ENCODE measurements at places on chromosomes 16 and 17. TPM values are rescaled to one million over a fixed set of nuclear protein-coding genes. Genes with fewer than 3 reads are reported as not detected.

- no peak for DNase-seq
- peaks cover 28% of the 10 kb centered on the region for H3K4me1 ChIP-seq
- H3K36me3 ChIP-seq: peaks cover 20% of the 10 kb centered on the region
- H3K27ac ChIP-seq: peak overlapping the region; percentile 94
- H3K27me3 ChIP-seq: no peaks in the 10 kb centered on the region
Observed at GRCh38 chr16:75304521-75305363, 53.3 kb upstream of the BCAR1 start.

Gene IL17C
- total RNA-seq: not detected

Gene OTOP3
- total RNA-seq: not detected

Gene AARSD1
- total RNA-seq: 59.1 TPM

Gene MYL4
- total RNA-seq: 1.1 TPM

GRCh38 chr17:52178012-52178411 is 19.5 kb upstream of the CA10 start:
- peaks cover 5% of the 10 kb centered on the region for H3K4me1 ChIP-seq
- H3K4me3 ChIP-seq: no peak overlapping the region
- H3K27ac ChIP-seq: no peak overlapping the region
- H3K36me3 ChIP-seq: no peaks in the 10 kb centered on the region
- H3K27me3 ChIP-seq: peaks cover 22% of the 10 kb centered on the region

GRCh38 chr17:27203241-27203640 is 90.7 kb upstream of the WSB1 start:
- no peak overlapping the region for H3K4me3 ChIP-seq
- H3K4me1 ChIP-seq: no peaks in the 10 kb centered on the region
- H3K27me3 ChIP-seq: no peaks in the 10 kb centered on the region

DNA sequence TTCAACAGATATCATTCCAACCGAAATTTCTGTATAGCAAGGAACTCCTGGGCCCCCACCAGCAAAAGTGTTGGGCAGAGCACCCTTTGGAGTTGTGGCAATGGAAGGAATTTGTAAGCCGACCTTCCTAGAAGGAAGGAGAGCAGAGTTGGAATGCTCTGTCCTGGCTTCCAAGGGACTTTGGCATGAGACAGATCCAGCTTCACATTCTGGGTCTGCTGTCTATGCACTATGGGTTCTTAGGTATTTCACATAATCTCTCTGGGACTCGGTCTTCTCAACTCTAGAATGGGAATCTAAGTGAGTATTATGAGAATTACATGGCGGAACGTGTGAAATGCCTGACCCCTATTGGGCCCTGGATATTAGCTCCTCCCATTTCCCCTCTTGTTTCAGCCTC is 63.2 kb upstream of the MARCHF10 start:
- DNase-seq: no peak
- no peak overlapping the region for H3K27ac ChIP-seq
- H3K4me3 ChIP-seq: no peak overlapping the region
- H3K27me3 ChIP-seq: no peaks in the 10 kb centered on the region

Gene TEDC2
- total RNA-seq: 16.0 TPM

- H3K27ac ChIP-seq: no peak overlapping the region
- H3K36me3 ChIP-seq: no peaks in the 10 kb centered on the region
- H3K27me3 ChIP-seq: no peaks in the 10 kb centered on the region
- H3K4me3 ChIP-seq: no peak overlapping the region
- peaks cover 21% of the 10 kb centered on the region for H3K4me1 ChIP-seq
Observed at GRCh38 chr17:69733171-69734012, 318.9 kb downstream of the MAP2K6 start.

- no peaks in the 10 kb centered on the region for H3K36me3 ChIP-seq
- no peaks in the 10 kb centered on the region for H3K27me3 ChIP-seq
- H3K4me3 ChIP-seq: no peak overlapping the region
- DNase-seq: peak; percentile 59
- no peak overlapping the region for H3K27ac ChIP-seq
Observed at GRCh38 chr17:48131216-48131824, 23.8 kb downstream of the SNX11 start.

- peaks cover 7% of the 10 kb centered on the region for H3K36me3 ChIP-seq
- no peaks in the 10 kb centered on the region for H3K4me1 ChIP-seq
- DNase-seq: no peak
- H3K27ac ChIP-seq: no peak overlapping the region
- H3K27me3 ChIP-seq: no peaks in the 10 kb centered on the region
Observed at GRCh38 chr16:67868290-67868689, 4.6 kb upstream of the EDC4 start.

Gene SUPT4H1
- total RNA-seq: 76.8 TPM

- DNase-seq: peak; percentile 82
- H3K4me1 ChIP-seq: peaks cover 50% of the 10 kb centered on the region
- H3K27me3 ChIP-seq: no peaks in the 10 kb centered on the region
- peak overlapping the region; percentile 98 for H3K27ac ChIP-seq
Observed at GRCh38 chr17:7561028-7561575, 617 bp upstream of the SENP3 start.

DNA sequence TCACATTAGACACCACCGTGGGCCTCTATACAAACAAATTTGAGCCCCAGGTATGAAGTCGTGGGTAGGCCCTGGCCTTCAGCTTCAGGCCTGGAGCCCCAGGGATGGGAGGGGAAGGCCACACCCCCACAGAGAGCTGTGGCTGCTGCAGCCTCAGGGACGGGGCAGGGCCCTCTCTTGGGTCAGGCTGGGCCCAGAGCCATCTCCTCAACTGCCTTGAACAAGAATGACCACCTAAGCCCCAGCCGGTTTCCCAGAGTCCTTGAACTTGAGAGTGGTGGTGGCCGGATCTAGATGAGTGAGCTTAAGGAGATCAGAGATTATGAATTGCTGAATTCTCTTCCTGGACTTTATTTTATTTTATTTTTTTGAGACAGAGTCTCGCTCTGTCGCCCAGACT is 18.6 kb downstream of the SCNN1B start:
- H3K36me3 ChIP-seq: no peaks in the 10 kb centered on the region
- H3K4me3 ChIP-seq: no peak overlapping the region
- no peaks in the 10 kb centered on the region for H3K4me1 ChIP-seq
- no peak for DNase-seq

Gene KRT33B
- total RNA-seq: not detected

Gene MLYCD
- total RNA-seq: 7.4 TPM

DNA sequence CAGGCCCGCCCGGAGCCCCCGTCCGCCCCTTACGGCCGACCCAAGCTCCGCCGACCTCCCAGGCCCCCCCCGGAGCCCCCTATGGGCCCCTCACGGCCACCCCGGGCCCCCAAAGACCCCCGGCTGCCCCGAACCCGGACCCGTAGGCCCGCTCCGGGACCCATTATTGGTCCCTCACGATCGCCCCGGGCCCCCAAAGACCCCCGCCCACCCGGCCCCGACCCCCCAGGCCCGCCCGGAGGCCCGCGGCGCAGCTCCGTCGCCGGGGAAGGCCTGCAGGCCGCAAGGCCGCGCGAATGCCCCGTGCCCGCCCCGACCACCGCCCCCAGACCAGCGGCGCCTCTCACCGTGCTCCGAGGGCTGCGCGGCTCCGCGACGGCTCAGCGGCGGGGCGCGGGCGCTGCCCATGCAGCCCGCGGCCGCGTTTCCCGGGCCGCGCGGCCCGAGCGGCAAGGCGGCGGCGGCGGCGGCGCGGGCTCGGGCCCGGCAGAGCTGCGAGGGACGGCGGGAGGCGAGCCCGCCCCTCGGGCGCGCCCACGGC is 393 bp downstream of the ANKRD11 start:
- peaks cover 47% of the 10 kb centered on the region for H3K4me1 ChIP-seq
- H3K36me3 ChIP-seq: peaks cover 2% of the 10 kb centered on the region
- peak; percentile 44 for DNase-seq

DNA sequence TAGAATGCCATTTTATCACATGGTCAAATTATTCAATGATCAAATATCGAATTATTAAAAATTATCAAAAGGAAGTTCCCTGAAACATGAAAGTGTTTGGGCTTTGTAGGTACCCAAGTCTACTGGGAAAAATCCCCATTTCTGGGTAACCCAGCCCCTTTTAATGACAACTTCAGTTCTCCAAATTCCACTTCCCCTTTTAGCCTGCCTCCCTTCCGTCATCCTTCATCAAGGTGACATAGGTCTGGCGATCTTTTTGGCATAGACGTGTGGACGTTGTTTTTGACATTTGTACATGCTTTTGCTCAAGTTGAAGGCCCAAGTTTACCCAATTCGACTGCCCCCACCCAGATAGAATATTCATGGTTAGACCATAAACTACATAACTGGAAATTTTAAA is 660.9 kb downstream of the MAF start:
- H3K4me1 ChIP-seq: peaks cover 4% of the 10 kb centered on the region
- H3K36me3 ChIP-seq: no peaks in the 10 kb centered on the region
- no peak overlapping the region for H3K4me3 ChIP-seq

GRCh38 chr17:46027048-46027975 is 28.3 kb downstream of the STH start:
- no peaks in the 10 kb centered on the region for H3K27me3 ChIP-seq
- H3K4me1 ChIP-seq: no peaks in the 10 kb centered on the region
- H3K4me3 ChIP-seq: no peak overlapping the region
- DNase-seq: no peak
- peaks cover 42% of the 10 kb centered on the region for H3K36me3 ChIP-seq

Gene CDH1
- total RNA-seq: 214 TPM

Gene SPNS2
- 12.2 TPM for total RNA-seq

Gene UTS2R
- total RNA-seq: 7.6 TPM

GRCh38 chr16:84718-85406 is 6.8 kb downstream of the MPG start:
- no peaks in the 10 kb centered on the region for H3K27me3 ChIP-seq
- no peak overlapping the region for H3K27ac ChIP-seq
- no peak overlapping the region for H3K4me3 ChIP-seq
- peaks cover 11% of the 10 kb centered on the region for H3K36me3 ChIP-seq
- DNase-seq: no peak

Gene SLC16A13
- total RNA-seq: 10.4 TPM

Gene CTRB2
- total RNA-seq: not detected

Gene KRTAP9-4
- total RNA-seq: not detected

Gene KDM6B
- total RNA-seq: 88.4 TPM

GRCh38 chr17:51947160-51947735 is 211.3 kb downstream of the CA10 start:
- H3K4me3 ChIP-seq: no peak overlapping the region

DNA sequence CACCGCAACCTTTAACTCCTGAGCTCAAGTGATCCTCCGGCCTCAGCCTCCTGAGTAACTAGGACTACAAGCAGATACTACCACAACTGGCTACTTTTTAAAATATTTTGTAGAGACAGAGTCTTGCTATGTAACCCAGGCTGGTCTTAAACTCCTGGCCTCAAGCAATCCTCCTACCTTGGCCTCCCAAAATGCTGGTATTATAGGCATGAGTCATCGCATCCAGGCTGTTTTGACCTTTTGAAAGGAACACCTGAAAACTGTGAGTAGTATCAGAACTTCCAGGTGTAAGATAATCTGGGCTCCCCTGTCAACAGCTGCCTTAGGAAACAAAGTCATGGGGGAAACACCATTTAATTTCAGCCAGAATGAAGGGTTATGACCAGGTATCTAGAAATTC is 77.5 kb downstream of the CYTH1 start:
- H3K36me3 ChIP-seq: peaks cover 16% of the 10 kb centered on the region
- peaks cover 27% of the 10 kb centered on the region for H3K4me1 ChIP-seq
- H3K27me3 ChIP-seq: no peaks in the 10 kb centered on the region
- H3K27ac ChIP-seq: no peak overlapping the region
- no peak for DNase-seq

DNA sequence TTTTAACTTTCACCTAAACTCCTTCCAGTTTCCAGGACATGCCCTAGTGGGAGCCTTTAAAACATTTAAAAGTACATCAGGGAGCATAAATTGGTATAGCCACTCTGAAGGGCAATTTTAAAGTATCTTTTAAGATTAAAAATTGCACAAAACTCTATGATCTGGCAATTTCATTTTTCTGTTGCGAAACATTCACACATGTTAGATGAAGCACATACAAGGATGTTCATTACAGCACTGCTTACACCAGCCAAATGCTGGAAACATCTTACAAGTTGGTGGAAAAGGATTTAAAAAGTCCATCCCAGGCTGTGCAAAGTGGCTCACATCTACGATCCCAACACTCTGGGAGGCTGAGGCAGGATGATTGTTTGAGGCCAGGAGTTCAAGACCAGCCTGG is 26.4 kb upstream of the LONP2 start:
- no peaks in the 10 kb centered on the region for H3K36me3 ChIP-seq
- no peak for DNase-seq
- peaks cover 20% of the 10 kb centered on the region for H3K27me3 ChIP-seq
- H3K4me1 ChIP-seq: no peaks in the 10 kb centered on the region

Gene CD300E
- not detected for total RNA-seq

DNA sequence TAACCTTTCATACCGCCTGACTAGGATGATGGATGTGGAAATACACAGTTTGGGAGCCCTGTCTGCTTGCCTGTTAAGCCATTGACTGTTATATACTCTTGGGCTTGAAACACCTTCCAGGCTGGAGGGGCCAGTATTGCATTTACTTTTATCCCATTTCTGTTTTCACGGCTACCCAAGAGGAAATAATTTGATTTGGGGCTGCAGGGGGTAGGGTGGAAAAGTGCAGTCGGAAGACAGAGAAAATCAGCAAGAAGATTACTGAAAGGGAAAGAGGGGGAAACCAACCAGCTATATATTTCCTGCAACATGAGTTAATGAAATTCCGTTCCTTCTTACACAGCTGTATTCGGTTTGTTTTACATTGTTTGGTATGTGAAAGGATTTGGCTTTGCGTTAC is 202.5 kb downstream of the CDH13 start:
- H3K4me3 ChIP-seq: no peak overlapping the region
- peaks cover 2% of the 10 kb centered on the region for H3K4me1 ChIP-seq
- H3K36me3 ChIP-seq: no peaks in the 10 kb centered on the region
- DNase-seq: no peak

DNA sequence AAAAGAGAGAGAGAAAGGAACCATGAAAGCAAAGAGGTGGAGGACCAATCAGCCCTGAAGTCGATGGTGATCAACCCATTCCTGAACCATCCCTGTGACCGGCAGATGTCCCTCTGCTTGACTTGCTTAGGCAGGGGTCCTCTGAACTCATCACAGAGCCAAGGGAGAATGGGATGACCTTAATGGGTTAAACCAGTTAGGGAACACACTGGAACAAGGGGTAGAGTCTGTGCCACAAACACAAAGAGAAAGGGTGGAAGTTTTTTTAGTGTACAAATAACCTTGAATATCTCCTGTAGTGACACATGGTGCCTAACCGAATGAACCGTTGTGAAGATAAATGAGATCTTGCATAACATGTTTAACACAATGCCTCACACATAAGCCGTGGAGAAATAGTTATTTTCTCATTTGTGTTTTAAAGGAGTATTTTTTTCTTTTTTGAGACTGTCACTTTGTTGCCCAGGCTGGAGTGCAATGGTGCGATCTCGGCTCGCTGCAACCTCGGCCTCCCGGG is 11.2 kb downstream of the NAA60 start:
- DNase-seq: no peak
- peaks cover 5% of the 10 kb centered on the region for H3K36me3 ChIP-seq
- no peaks in the 10 kb centered on the region for H3K27me3 ChIP-seq
- H3K27ac ChIP-seq: no peak overlapping the region

- no peak for DNase-seq
- H3K36me3 ChIP-seq: no peaks in the 10 kb centered on the region
- H3K4me1 ChIP-seq: no peaks in the 10 kb centered on the region
- H3K27me3 ChIP-seq: no peaks in the 10 kb centered on the region
Observed at GRCh38 chr17:29242051-29242450, 4.6 kb upstream of the CRYBA1 start.

Gene SMPD3
- 0.20 TPM for total RNA-seq
